Activated CD8-positive, alpha-beta memory T cell treated with anti-CD3 and anti-CD28 coated beads for 48 hours (primary cell): ENCODE measurements at places on chromosomes 7 and 10.

DNA sequence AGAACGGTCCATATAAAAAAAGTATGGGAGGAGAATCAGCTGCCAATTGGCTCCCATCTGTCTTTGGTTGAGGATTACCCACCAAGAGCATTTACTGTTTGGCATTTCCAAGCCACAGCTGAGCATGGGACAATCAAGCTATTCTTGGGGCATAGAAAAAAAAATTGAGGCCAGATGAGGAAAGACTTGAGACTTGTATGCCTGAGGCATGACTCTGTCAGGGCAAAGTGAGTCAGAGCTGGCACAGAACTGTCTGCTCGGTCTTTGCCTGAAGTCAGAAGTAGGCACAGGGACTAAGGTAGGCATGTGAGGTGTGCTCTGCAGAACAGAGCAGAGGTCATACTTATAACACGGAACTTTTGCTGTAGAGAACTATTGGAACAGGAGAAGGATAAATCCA lies 126.5 kb upstream of the CHRM2 start:
- no peak for DNase-seq

DNA sequence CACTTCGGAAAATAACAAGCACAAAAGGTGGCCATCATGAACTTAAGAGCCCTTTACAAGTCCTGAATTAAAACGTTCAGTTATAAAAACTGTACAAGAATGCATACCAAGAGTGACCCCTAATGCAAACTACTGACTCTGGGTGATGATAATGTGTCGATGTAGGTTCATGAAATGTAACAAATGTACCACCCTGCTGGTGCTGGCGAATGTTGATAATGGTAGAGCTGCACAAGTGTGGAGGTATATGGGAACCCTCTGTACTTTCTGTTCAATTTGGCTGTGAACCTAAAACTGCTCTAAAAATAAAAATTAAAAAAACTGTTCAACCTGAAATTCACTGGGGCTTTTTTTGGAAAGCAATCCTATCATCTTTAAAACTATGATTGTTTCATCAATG lies 3.3 kb downstream of the FAM133B start:
- no peak for DNase-seq

GRCh38 chr10:27536437-27536836 lies 32.3 kb downstream of the RAB18 start:
- DNase-seq = no peak

DNA sequence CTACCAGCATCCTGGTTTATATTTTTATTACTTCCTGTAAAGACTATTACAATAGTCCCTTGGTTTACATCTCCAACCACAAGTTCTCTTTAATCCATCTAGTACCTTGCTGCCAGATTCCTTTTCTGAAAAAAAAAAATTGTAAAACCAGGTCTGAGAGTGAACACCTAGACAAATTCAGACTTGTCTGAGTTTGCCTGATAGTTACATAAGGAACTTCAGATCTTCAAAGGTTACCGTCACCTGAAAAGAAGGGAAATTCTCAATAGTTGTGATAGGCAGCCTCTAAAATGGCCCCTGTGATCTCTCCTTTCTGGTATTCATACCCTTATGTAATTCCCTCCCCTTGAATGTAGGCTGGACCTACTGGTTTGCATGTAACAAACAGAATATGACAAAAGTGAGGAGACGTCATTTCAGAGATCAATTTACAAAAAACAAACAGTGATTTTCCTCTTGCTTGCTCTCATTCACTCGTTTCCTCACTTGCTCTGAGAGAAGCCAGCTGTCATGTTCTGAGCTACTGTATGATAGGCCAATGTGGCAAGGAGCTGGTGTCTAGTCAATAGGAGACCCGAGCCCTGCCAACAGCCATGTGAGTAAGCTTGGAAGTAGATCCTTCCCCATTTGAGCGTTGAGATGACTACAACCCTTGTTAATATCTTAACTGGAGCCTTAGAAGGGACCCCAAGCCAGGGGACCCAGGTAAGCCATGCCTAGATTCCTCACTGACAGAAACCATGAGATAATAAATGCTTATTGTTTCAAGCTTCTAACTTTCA lies 110.9 kb upstream of the LSM8 start:
- DNase-seq = no peak

GRCh38 chr7:151864081-151864480 lies 12.8 kb downstream of the PRKAG2 start:
- no peak for DNase-seq

- no peak for DNase-seq
Observed at GRCh38 chr7:147279964-147280374, 1163.4 kb downstream of the CNTNAP2 start.

GRCh38 chr7:429828-430180 lies 89.8 kb downstream of the PDGFA start:
- DNase-seq = no peak

DNA sequence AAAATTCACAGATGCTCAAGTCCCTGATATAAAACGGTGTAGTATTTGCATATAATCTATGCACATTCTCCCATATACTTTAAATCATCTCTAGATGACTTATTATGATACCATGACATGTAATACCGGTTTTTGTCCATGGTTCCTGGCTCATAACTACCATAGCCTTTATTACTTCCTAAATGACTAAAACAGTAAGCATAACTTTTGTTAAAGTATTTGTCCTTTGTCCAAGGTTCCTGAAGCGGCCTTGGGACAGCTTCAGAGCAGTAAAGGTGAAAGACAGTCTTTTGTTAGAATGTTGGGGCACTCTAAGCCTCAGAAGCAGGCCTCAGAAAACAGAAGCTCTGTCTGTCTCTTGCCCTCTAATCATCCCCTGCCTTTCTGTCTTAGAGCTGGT lies 4.0 kb downstream of the CRCP start:
- no peak for DNase-seq

DNA sequence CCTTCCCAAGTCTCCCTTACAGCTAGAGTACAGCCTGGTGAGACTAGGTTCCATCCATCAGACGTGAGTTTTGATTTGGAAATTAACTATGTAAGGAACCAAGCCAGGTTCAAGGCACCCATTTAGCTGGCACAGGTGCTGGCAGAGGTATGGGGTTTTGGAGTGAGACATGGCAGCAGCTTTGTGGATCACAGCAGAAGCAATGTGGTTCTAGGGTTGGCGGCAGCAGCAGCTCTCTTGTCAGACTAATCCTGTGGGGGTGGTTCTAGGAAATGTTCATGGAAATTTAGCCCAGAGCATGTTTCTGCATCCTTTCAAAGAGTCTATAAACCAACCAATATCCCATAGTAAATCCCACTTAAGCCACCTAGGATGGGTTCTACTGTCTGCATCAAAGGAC lies 142.2 kb downstream of the DOCK4 start:
- DNase-seq = no peak

- no peak for DNase-seq
Observed at GRCh38 chr7:112395411-112395810, 54.8 kb upstream of the IFRD1 start.

- DNase-seq = no peak
Observed at GRCh38 chr10:28879875-28880682, 202.8 kb downstream of the BAMBI start.

- DNase-seq = no peak
Observed at GRCh38 chr7:3301831-3302618, 973 bp downstream of the SDK1 start.

GRCh38 chr7:51611937-51612336 lies 295.3 kb upstream of the COBL start:
- no peak for DNase-seq

DNA sequence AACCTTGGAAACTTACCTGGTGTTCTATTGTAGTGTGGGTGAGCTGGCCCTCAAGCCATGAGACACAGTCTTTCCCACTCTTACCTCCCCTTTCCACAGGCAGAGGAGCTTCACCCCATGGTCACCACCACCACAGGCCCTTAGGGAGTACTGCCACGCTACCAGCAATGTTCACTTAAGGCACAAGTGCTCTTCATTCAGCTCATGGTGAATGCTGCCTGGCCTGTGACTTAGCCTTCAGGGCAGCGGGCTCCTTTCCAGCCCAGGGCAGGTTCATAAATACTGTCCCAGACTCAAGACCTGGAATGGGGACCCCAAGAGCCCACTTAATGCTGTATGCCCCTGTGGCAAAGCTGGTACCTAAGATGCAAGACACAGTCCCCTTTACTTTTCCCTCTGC lies 109.4 kb downstream of the MYO3A start:
- DNase-seq = no peak

DNA sequence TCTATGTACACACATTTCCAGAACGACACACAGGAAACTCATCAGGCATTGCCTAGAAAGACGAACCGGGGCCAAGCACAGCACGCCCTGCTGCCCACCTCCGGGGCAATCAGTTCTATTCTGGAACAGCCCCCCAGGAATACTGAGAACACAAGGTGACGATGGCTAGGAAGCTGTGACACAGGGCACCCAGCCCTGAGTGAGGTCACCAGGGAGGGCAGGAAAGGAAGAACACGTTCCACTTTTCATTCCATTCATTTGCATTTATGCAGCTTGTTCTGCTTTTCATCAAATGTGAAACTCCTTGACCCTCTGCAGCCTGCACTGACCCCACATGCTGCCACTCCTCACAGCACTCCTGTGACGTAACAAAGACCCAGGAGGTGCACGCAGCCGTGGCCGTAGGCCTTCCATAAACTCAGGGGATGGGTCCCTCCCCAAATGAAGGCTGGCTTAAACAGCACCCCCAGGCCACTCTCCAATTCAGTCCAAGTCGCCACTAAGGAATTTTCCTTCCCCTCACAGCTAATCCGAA lies 28.9 kb downstream of the MAD1L1 start:
- DNase-seq = no peak

GRCh38 chr10:114684084-114684821 lies 26.2 kb upstream of the ABLIM1 start:
- DNase-seq = no peak

DNA sequence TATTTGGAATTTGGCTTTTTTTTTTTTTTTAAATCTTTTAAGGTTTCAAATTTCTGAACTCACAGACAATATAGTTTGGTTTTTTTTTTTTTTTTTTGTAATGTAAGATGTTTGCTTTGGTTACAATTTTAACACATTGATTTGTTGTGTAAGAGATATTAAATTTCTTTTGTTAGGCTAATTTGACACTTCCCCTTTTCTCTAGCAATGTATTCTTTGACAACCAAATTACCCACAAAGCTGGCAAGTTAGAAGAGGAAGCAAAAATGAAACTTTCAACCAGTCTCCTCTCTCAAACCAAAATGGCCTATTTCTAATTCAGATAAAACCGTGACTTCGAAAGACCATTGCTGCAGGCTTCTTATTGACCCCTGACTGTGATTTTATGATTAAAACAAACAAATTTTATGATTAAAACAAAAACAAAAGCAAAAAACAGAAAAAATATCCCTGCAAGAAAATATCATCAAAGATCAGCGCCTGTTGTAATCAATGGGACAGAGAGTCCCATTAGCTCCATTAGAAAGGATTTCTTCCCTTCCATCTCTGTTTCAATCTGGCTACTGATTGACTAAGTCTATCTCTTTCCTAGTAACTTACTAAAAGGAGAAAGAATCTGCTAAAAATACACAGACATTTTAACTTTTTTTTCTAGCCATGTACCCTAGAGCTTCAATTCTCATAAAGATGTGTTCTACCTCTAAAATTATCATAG lies 489.2 kb downstream of the MDFIC start:
- no peak for DNase-seq

DNA sequence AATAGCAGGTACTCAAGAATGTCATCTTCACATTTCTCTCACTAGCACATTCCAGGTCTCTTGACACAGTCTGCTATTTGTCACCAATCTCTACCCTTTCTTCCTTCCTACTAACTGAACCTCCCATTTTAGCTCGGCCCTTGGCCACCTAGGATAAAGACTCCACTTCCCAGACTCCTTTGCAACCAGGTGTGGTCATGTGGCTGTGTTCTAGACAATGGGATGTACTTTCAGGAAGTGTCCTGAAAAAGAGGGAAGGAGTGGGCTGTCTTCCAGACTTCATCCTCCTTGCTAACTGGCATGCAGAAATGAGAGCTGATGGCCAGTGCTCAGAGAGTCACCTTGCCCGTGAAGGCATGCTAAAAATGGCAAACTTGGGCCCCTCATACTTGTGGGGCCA lies 139.2 kb downstream of the AMPH start:
- DNase-seq = no peak

DNA sequence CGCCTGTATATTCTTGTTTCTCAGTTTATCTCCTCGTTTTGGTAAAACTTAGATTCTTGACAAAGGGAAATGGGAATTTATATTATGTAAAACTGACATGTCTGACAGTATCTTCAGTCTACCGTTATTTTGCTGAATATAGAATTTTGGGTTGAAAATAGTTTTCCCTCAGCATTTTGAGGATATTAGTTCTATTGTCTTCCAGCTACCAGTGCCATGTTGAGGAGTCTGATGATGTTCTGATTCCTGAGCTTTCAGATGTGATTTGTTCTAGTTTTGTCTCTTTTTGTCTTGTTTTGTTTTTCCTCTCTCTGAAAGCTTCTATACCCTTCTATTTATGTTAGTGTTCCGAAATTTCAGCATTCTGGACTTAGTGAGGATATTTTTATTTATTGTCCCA lies 8.0 kb upstream of the PRKAR2B start:
- no peak for DNase-seq

DNA sequence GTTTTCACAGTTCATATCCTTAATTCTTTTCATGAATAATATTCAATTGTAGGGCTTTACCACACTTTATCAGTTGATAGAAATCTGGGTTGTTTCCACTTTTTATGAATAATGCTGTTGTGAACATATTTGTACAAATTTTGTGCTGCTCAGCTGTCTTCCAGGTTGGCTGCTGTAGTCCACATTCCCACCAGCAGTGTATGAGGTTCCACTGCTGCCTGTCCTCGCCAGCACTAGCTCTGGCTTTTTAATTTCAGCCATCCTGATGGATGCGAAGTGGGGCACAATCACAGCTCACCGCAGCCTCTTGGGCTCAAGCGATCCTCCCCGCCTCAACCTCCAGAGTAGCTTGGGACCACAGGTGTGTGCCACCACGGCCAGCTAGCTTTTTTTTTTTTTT lies 32.8 kb downstream of the NUDT5 start:
- DNase-seq = no peak

DNA sequence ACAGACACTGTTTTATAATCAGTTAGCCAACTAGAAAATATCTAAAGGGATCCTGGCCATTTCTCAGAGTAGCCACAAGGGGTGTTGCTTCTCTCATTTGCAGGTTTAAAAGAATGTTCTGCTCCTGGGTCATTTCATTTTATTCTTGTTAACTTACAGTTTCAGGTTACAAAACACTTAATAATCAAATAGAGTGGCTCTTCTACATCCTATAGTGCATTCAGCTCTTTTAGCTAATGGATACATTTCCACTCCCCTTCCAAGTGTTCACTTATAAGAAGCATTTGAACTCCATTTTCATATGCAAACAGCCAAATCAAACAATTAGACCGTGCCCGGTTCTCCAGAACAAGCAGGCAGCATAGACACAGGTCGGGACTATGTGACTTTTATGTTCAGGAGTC lies 117.5 kb downstream of the TRIL start:
- no peak for DNase-seq
